ENCODE measurements at places on chromosomes 3 and 15.

GRCh38 chr15:78438619-78439285 lies 736 bp downstream of the IREB2 start:
- no peak for DNase-seq

- DNase-seq: no peak
These were observed 60.8 kb upstream of the CCR4 start for GRCh38 chr3:32890420-32891276.

DNA sequence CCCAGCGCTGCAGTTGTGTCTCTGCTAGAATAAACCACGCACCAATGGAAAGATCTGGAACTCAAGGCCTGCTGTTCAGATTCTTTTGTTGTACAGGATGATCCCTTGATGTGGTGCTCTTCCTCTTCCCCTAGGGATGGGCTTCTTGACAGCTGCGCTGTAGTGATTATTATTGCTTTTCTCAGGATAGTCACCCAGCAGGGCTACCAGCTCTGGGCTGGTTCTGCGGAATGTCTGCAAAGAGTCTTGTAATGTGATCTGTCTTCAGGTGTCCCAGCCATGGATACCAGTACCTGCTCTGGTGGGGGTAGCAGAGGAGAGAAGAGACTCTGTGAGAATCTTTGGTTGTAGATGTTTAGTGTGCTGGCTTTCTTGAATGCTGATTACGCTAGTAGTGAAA lies 974.2 kb downstream of the NSUN3 start:
- no peak for DNase-seq

DNA sequence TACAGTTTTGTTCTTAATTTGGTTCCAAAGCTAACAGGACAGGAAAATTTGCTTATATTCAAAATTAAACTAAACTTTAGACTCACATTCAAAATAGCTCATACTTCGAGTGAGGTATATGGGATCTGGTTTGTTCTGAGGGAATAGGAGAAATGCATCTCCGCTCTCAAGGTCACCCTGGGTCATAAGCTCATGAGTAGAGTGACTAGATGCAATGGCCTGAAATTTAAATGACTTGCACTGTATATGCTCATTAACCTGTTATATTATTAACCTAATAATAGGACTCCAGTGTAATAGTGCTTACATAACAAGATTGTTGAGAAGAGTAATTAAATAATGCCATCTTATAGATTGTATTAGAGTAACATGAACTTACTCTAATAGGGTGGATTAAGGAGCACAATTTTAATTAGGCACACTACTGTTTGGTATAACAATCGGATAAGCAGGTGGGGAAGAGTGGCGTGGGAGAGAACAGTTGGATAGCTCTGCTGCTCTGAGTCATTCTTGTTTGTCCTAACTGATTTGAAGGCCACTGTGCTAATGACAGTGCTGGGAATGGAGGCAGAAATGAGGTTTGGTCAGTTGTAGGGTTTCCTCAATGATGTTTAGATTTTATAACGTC lies 5.2 kb downstream of the NKTR start:
- no peak for DNase-seq

- DNase-seq: no peak
These were observed 17.9 kb upstream of the ADIPOQ start for GRCh38 chr3:186824430-186825139.

DNA sequence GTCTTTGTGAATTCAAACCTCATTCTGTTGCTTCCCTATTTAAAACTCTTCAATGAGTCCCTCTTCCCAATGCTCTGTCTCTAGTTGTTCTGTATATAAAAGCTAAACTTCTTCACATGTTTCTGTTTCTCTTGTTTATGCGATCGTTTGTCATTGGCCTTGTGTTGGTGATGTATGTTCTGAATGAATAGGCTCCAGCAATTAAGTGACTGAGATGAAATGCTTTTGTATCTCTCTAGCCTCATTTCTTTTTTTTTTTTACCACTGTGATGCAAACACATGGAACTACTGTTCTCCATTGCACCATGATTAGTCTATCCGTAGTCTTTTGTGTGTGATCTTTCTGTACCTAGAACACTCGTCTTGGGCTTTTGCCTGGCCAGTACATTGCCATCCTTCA lies 380.5 kb upstream of the TPRG1 start:
- DNase-seq: no peak

DNA sequence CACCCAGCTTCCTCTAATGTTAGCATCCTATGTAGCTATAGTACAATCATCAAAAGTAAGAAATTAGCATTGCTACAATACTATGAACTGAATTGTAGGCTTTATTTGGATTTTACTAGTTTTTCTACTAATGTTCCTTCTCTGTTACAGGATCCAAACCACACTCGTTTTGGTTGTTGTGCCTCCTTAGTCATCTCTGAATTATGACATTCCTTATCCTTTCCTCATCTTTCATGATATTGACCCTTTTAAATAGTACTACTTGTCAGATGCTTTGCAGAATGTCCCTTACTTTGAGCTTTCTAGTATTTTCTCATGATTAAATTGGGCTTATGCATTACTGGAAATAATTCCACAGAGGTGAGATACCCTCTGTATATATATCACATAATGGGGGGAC lies 265.4 kb downstream of the VPS13C start:
- DNase-seq: no peak

DNA sequence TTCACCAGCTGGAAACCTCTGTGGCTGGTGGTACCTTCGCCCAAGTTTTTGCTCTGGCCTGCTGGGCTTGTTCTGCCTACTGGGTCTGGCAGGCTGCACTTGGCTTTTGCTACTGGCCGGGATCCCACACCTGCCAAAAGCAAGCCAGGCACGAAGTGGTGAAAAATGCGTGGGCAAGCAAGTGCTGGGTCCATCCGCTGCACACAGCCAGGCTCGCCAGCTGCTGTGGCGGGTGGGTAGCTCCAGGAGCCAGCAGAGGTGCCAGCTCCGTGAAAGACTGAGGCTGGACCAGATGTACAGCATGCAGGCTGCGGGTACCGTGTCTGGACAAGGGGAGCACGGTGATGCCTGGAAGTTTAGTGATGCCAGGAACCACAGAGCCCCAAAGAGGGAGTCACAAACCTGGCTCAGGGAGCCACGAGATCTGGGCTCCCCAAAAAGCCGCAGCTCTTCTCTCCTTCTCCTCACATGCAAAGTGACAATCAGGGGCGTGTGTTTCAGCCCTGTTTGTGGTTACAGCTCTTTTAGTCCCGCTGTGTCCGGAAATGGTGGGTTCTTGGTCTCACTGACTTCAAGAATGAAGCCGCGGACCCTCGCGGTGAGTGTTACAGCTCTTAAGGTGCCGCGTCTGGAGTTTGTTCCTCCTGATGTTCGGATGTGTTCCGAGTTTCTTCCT lies 1455.6 kb upstream of the GBE1 start:
- DNase-seq: no peak

GRCh38 chr3:53489787-53490458 lies 4.5 kb upstream of the CACNA1D start:
- no peak for DNase-seq

DNA sequence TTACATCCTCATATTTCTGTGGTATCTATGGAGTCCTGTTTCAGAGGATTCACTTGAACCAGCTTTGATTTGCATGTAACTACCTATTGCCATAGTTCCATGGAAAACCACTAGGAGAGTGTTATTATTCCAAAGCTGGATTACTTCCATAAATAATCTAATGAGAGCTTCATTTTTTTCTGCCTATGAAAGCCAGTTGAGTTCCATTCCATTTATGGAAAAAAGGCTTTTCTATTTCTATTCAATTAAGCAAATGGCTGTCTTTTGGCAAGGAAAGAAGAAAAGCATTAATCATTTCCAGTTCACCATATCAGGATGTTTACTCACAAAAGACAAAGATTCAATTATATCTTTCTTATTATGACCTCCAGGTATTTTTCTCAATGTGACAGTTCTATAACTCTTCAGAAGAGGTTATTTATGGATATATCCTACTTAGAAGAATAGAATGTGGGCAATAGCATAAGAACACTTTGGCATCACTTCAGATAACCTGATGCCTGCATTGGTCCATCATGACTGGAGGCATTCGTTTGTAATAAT lies 259.9 kb upstream of the ZPLD1 start:
- no peak for DNase-seq

Data from GDM1 (cell line).